ENCODE measurements at places on chromosomes 6 and 20.

DNA sequence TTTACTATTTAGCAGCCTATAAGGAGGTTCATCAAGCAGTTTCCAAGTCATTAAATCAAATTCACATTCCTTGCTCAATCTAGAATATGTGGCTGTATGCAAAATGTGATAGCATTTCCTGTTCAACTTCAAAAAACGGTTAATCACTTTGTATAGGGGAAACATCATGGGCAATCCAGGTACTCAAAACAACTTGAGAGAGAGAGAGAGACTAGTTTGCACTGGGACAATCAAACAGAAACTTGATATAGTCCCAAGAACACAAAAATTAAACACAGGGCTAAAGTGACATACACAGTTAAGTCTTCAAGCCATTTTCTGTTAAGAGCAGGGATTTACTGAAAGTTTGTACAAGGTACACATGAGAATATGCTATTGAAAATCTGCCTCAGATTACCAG is 7.4 kb downstream of the CPNE1 start:
- no peak for DNase-seq

DNA sequence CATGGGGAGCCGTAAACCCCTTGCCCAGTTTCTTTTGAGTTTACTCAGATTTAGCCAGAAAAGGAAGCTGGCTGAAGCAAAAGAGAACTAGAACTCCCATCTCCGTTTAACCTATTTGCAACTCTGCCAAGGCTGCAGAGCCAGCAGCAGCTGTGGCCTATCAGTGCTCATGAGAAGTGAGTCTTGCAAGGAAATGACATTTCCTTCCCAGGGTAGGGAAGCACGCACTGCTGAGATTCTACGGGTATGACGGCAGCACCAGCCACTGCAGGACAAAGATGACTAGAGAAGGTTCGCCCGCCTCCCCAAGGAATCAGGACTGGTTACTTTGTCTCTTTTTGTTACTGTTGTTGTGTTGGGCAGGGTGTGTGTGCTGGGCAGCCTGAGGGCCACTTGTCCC is 47.6 kb downstream of the PPP1R3G start:
- no peak for DNase-seq

- no peak for DNase-seq
These were observed 94.5 kb upstream of the PTPN1 start for GRCh38 chr20:50415516-50416268.

- no peak for DNase-seq
These were observed 114.3 kb upstream of the JAG1 start for GRCh38 chr20:10788055-10788454.

- no peak for DNase-seq
These were observed 75.3 kb upstream of the RIPOR2 start for GRCh38 chr6:25010902-25011625.

- DNase-seq: no peak
These were observed 586.3 kb downstream of the HTR1B start for GRCh38 chr6:76876922-76877553.

- DNase-seq: no peak
These were observed 7.9 kb upstream of the COL12A1 start for GRCh38 chr6:75213732-75214131.
